ENCODE measurements at places on chromosomes 2 and 18.
A peak's percentile ranks its signal among the peaks of the same experiment; 100 is the strongest.

DNA sequence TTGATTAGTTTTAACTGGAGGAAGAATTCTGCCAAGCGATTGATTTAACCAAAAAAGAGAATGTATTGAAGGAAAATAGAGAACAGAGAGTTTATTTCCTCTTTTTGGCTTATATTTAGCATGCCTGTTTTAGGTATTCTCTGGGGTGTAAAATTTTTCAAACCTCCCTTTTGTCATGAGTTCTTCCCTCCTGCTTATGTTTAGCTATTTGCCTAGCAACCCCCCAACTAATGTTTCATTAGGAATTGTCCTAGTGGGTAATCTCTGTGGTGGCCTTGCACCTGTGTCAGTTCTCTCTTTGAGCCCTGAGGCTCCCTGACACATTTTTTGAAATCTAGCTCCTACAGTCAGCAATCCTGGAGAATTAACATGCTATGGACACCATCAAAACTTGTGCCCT, 12.5 kb upstream of the REG1B start:
- no peak for DNase-seq

DNA sequence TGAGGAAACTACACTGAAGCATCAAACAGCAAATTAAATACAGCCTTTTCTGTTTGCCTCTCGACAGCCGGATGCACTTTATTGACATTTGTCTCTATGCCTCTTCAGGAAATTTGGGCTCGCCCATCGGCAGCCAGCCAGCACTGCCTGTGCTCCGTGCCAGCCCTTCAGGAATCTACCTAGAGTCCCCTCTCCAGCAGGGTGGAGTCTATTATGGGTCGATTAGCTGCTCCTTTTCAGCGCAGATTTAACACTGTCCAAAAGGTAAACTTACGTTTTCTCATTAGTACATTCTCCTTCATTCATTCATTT, 91.5 kb downstream of the MYCN start:
- DNase-seq: no peak

DNA sequence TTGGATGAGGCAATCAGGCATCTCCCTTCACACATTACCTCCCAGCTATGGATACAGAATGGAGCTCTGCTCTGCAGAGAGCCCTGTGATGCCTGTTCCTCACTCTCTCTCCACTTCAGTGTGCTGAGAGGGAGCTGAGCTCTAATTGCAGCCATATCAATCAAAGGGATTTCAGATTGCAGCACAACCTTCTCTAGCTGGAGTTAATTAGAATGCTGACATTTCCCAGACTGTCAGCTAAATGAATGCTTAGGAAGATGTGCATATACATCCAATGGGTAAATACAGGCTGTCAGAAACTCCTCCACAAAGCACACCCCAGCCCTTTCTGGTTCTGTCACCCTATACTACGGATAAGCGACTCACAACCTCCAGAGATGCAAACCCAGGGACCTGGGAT, 402.6 kb downstream of the EIPR1 start:
- no peak for DNase-seq

- DNase-seq: no peak
Measured at GRCh38 chr2:148704247-148704646, 59.7 kb downstream of the EPC2 start.

DNA sequence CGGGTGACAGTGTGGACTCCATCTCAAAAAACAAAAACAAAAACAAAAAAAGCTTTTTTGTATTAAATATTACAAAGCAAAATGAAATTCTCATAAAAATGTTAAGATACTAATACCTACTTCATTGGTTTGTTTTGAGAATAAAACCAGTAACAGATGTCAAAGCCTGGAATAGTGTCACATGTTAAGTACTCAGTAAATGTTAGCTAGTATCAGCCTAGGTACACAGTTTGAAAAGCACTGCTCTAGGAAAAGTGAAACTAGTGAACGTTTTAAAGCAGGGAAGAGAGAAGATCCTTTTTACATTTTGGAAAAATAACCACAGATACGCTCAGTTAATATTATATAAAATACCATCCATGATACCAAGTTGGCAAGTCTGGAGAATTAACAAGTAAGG, 37.1 kb upstream of the ADAM17 start:
- no peak for DNase-seq

- no peak for DNase-seq
Measured at GRCh38 chr2:178912416-178913048, 105.3 kb upstream of the TTN start.

GRCh38 chr18:78558948-78559347, 420.7 kb upstream of the SALL3 start:
- DNase-seq: no peak

DNA sequence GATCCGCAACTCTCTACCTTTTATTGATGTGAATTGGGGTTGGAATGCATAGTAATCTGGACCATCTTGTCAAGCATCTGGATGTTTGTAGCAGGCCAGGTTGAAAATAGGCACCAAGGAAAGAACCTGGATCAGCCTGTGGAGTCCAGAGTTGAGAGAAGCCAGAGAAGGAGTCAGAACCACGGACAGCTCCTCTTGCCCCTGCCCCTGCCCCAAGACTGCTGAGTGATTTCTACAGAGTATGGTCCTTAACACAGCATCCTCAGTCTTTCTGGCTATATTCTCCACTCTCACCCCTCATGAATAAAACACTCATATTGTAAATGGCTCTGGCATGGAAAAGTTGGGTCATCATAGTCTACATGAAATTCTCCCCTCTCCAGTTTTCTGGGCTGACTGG, 154.6 kb downstream of the LOXHD1 start:
- DNase-seq: no peak

DNA sequence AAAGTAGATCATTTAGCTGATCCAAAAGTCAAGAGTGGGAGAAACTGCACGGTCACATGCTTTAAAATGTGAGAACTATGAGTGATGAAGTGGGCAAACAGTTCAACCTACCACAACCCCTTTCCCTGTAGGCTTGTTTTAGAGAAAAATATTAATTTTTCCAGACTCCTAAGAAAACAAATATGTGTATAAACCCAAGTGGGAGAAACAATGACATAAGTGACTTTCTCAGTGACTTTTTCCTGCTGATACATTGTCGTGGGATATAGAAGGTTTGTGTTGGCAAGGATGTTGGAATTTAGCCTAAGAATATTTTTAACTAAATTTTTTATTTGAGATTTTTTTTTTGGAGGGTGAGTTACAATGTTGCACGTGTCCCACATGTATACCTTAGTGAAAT, 321.7 kb downstream of the FIGN start:
- DNase-seq: no peak

DNA sequence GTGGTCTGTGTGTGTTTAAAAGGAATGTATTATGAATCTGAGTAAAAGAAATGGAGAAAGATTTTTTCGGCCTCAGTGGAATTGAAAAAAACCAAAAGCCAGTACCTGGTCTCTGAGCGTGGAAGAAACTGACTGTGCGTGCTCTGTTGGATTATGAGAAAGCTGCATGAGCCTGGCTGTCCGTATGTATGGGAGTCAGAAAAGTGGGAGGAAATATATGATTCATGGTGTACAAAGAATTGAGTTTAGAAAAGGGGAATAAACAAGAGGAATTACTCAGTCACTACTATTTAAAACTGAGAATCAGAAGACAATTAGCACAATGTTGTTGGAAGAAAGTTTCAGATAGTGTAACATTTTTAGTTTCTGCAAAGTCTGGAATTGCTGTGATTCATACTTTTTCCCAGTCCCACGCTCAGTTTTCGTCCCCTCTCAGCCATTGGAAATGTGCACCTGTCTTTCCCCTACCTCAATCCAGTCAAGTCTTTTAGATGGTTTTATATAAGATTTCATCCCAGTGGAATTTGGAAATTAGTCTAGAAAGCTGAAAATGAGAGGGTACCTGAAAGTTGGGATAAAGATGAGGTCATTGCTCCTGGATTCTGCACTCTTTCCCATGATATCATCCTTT, 66.4 kb upstream of the CHMP1B start:
- DNase-seq: no peak

GRCh38 chr2:199861132-199861774, 10.3 kb upstream of the FTCDNL1 start:
- no peak for DNase-seq

GRCh38 chr2:179594268-179595112, 266.9 kb downstream of the ZNF385B start:
- DNase-seq: no peak

DNA sequence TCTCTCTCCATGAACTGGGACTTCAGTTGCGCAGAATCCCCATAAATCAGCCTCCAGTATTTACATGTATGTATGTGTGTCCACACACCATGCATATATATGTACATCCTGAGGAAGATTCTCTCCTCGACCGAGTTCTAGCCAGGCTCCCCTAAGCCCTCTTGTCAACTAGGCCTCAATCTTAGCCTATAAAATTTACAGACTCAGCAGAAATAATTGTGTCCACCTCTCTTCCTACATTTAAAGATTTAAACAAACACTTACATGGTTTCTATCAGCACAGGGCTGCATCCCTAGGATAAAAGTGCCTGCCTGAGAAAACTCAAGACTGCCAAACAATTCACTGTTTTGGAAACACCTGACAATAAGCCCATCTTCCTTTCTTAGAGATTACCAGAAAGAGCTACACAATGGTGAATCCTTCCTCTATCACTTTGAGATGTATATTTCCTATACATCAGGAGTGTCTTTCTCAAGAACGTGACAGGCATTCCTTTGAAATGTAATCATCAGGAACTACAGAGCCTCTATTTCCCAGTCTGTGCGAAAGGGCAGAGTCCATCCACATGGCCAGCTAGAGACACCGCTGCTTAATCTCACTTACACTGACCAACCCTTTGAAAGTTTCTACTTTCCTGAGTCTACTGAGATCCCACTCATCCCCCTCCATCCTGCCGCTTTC, 39.5 kb downstream of the ZNF519 start:
- no peak for DNase-seq

DNA sequence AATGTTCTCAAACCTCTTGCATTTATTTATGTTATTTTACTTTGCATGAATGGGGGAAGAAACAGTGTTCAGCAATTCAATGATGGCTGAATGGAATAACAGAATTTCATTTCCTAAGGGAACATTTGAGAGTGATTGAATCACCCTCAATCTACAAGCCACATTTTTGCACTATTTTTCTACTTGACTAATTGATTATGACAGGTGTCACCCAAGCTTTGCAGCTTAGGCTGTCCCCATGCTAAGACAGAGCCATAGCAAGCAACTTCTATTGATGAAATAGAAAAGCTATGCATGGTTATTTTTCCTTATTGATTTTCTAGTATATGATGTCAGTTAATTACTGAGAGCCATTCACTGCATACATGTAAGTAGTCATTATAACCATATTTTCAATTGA, 795.7 kb downstream of the DCC start:
- DNase-seq: no peak

- DNase-seq: no peak
Measured at GRCh38 chr18:24388957-24389356, 8.7 kb downstream of the OSBPL1A start.

DNA sequence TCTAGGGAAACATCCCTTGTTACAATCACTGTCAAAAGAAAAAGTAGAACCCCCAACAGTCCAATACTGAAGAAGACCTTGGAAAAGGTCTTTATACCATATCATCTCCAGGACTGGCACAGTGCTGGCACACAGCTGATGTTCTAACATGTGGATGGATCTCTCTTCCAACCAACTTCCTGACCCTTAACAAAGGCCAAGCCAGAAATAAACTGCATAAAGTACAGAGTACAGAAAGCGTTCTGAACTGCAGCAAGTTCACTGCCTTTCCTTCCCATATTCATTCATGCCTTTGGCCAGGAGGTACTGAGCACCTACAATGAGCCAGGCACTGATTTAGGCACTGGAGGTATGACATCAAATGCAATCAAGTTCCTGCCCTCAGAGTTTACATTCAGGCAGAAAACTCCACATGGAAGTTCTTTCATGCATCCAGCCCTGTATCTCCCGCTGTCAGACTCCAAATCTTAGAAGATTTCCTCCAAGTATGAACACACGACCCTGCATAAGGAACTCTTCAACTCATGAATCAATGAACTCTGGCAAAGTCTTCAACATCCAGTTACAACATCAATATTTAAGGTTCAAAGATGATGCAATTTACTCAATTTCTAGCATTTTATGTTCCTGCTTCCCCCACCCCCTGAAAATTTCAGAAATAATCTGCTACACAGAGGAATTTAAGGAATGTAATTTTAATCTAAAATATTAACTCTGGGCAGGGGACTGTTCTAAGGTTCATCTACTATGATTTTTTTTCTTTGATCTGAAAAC, 33.8 kb downstream of the ACVR1 start:
- no peak for DNase-seq

DNA sequence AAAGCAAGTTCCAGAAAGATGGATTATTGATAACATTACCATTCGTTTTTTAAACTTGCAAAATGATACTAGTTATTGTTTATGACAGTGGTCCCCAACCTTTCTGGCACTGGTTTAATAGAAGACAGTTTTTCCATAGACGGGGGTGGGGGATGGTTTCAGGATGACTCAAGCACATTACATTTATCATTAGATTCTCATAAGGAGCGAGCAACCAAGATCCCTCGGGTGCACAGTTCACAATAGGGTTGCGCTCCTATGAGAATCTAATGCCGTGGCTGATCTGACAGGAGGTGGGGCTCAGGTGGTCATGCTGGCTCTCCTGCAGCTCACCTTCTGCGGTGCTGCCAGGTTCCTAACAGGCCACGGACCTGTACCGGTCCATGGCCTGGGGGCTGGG, 86.2 kb downstream of the BCL2 start:
- peak; percentile 51 for DNase-seq

GRCh38 chr18:62717169-62717924, 2.0 kb downstream of the PHLPP1 start:
- DNase-seq: no peak

- no peak for DNase-seq
Measured at GRCh38 chr2:216416571-216417307, 4.5 kb downstream of the SMARCAL1 start.

GRCh38 chr2:119233326-119234020, 9.8 kb downstream of the STEAP3 start:
- no peak for DNase-seq

DNA sequence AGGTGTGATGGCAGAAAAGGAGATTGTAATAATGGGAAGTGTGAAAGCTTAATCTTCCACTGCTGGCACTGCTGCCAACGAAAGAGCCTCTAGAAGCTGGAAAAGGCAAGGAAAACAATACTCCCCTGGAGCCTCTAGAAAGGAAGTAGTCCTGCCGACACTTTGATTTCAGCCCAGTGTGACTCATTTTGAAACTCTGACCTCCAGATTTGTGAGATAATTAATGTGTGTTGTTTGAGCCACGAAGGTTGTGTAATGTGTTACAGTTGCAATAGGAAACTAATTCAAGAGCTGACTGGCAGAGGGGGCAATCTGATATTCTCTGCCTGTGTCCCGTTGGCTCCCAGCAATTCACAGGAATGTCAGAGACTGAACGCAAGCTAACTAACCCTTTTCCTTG, 219.2 kb upstream of the UBE2E3 start:
- no peak for DNase-seq

GRCh38 chr2:72998234-72998651, 73.3 kb downstream of the SFXN5 start:
- no peak for DNase-seq

- no peak for DNase-seq
Measured at GRCh38 chr2:9282128-9283112, 75.8 kb downstream of the ASAP2 start.

GRCh38 chr2:197196541-197197180, 113.9 kb downstream of the ANKRD44 start:
- DNase-seq: no peak
